Activated T-cell treated with anti-CD3 and anti-CD28 coated beads for 48 hours (primary cell): ENCODE measurements at places on chromosomes 11 and 22.

DNA sequence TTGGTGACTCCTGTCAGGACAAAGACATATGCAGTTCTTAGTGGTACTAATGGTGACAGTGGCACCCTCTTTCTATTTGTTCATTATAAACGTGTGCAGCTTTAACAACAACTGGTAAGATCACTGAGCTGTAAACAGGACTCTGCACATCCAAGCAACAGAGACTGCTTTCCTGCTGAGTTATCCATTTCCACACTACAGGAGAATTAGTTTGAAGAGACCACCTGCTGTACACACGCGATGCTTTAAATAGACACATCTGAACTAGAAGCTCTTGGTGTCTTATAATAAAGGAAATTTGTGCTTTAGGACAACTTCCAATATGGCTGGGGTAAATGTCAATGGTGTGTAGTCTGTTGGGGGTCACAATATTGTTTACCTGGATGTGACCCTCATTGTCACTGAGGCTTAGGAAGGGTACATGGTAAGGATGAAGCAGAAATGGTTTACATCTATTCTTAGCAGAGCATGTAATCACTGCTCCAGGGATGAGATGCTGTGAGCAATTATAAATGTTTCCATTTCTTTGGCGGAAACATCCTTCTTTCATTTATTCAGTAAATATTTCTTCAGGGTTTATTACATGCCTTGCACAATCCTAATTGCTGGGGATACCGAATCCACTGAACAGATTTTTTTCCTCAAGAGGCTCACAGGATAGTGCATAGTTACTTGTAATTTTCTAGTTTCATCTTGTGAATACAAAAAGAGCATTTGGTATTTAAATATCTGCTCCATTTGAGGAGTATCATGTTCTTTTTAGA lies 354.0 kb upstream of the CCDC90B start:
- DNase-seq, result no peak

GRCh38 chr11:25159341-25159740 lies 662.5 kb downstream of the LUZP2 start:
- DNase-seq, result no peak

DNA sequence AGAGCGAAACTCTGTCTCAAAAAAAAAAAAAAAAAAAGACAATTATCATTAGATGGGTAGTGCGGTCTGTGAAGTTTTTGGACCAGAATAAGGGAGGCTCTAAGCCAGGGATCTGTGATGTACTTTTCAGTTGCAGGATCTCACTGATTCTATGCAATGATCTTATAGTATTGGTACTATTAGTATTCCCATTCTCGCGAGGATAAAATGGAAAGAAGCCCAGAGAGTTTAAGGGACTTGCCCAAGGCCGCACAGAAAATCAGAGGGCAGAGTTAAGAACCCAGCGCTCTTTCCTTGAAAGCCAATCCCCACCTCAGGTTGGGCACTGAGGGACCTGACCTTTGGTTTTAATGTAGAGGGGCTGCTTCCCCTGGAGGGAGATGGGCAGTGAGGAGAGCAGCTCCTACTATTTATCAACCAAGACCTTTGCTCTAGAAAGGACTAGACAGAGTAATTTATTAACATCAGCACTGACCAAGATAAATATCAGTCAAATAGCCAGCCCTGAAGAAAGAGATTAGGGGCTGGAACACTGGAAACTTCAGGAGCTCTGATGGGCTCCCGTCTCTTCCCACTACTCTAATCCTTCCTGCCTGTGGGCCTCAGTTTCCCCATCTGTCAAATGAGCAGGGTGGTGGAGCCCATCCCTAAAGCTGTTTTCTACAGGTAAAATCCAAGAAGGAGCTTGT lies 6.0 kb downstream of the NIPSNAP1 start:
- no peak for DNase-seq

GRCh38 chr11:2539371-2540222 lies 94.8 kb downstream of the KCNQ1 start:
- no peak for DNase-seq

GRCh38 chr11:34379079-34379478 lies 21.3 kb upstream of the ABTB2 start:
- DNase-seq, result no peak

DNA sequence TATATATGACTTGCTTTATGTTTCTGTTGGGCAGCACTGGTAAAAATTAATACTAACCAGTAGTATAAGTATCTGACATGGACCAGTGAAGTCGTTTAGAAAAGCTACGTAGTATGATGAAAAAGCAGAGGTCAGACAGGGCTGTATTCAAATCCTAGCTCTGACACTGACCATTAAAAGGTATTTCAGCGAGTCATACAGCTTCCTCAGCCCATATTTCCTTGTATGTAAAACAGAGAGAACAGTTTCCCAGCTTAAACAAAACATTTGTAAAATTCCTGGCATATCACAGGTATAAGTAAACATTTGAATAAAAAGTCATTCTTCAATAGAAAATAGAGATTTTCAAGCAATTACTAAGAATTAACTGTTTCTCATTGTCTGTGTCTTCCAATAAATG lies 4.2 kb downstream of the NOX4 start:
- no peak for DNase-seq

- no peak for DNase-seq
Measured at GRCh38 chr22:24088816-24089215, 77.7 kb downstream of the CABIN1 start.

DNA sequence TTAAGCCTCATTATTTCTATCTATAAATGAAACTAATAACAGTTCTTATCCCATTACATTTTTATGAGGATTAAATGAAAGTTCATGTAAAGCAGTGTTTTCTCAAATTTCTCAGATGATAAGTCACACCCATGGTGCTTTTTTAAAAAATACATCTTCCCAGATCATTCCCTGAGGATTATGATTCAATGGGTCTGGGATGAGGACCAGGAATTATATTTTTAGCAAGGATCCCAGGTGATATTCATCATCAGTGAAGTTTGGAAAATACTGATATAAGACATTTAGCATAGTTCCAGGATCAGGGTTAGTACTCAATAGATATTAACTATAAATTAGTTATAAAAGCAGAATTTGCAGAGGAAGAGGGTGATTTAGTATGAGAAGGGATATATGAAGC lies 89.1 kb downstream of the BBOX1 start:
- no peak for DNase-seq

DNA sequence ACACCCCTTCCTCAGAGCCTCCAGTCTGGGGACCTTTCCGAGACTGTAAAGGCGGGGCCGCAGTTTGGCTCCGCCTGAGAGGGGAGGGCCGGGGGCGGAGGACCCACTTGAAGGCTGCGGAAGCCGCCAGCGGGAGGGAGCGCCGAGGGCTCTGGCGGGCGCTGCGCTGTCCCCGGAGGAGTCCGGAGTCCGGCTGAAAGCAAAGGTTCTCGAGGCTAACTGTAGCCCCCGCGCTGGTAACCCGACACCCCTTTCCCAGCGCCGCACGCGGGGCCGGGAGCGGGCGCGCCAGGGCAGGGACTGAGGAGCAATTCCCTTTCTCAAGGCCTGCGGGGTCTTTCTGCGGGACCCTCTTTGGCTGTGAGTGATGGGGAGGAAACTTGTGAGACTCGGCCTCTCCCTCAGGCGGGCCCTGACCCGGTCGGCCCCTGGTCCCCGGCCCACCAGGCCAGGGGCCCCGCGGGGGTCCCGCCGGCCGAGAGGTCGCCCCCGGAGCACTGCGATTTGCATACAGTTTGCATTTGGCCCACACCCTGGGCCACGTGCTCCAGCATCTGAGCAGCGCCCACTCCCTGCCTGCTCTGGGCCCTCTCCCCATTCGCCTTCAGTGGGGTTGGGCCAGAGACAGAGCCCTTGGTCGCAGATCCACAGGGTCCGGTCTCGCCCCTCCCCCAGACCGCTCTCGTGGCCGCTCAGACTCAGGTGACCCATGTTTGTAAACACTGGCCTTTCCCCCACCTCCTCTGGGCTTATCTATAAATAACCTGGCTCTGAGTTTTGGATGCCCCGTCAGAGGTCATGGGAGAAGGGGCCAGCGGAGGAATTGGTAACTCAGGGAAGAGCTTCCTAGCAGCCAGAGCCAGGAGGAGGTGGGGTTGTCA lies 519 bp upstream of the ART5 start:
- DNase-seq, result peak; percentile 41

GRCh38 chr11:86636275-86636674 lies 36.1 kb downstream of the ME3 start:
- no peak for DNase-seq
